Endodermal cell (in vitro differentiated cells): ENCODE measurements at places on chromosomes 3 and 15. TPM values are rescaled to one million over a fixed set of nuclear protein-coding genes. Genes with fewer than 3 reads are reported as not detected.
A peak's percentile ranks its signal among the peaks of the same experiment; 100 is the strongest.

Gene LDHAL6B
- not detected in 2 replicates for total RNA-seq

- peaks cover 9% of the 10 kb centered on the region for H3K27me3 ChIP-seq
- no peaks in the 10 kb centered on the region for H3K4me1 ChIP-seq
- H3K27ac ChIP-seq: peak within 1 kb of the TSS; percentile 45
- no peaks in the 10 kb centered on the region for H3K36me3 ChIP-seq
- DNase-seq: peak; percentile 95
Measured at GRCh38 chr3:152834776-152835600, at the start of gene P2RY1. TSS of gene P2RY1 (plus strand) at chr3:152835131. CDS start at chr3:152835783, 652 bp downstream.

DNA sequence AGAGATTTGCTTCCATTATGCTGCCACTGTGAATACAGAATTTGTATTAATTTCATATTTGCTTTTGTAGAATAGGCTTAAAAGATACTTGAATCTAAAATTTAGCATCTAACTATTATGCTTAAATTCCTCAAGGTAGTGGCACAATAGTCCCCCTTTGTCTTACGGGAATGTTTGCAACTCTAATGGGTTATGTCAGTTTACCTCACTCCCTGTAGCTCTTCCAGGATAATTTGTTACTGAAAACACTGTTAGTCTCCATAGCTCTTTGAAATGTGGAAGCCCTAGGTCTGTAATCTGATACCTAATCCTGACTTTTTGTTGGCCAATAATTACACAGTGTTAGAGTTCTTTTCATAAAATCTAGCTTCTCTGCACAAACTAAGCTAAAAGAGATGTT, 433.4 kb downstream of the PYDC2 start:
- H3K27ac ChIP-seq: no peak overlapping the region
- H3K36me3 ChIP-seq: no peaks in the 10 kb centered on the region
- peaks cover 7% of the 10 kb centered on the region for H3K4me1 ChIP-seq
- DNase-seq: no peak
- H3K4me3 ChIP-seq: no peak overlapping the region
- no peaks in the 10 kb centered on the region for H3K27me3 ChIP-seq

DNA sequence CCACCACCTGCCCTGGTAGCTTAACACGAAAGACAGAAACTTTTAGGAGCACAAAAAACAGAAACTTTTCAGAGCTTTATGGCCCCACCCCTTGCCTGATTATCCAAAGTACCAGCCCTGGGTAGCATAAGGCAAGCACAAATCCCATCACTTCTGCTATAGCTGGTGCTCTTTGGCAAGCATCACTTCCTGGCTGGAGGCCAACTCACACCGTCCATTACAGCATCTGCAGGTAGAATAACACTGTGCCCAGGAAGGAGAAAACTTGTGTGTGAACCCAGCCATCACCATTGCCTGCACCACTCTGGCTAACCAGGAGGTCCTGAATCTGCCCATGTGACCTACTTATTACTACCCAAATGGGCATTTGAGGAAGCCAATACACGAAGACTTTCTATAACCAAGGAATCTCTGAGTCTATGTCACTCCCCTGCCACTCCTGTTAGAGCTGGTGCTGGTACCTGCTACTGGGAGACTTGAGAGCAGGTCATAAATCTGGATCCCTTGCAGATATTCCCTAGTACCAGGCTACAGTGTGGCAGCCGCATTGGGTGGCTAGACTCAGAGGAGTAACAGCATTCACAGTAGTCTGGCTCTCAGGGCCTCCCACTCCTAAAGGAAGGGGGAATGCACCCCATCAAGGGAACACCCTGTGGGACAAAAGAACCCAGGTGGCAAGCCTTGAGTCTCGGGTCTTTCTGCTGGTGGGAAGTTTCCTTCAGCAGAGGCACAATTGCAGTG, 73.3 kb upstream of the AKAP13 start:
- no peaks in the 10 kb centered on the region for H3K27me3 ChIP-seq
- H3K4me3 ChIP-seq: no peak overlapping the region
- no peak overlapping the region for H3K27ac ChIP-seq
- DNase-seq: no peak
- H3K36me3 ChIP-seq: no peaks in the 10 kb centered on the region
